ENCODE measurements at places on chromosomes 13 and 19.

DNA sequence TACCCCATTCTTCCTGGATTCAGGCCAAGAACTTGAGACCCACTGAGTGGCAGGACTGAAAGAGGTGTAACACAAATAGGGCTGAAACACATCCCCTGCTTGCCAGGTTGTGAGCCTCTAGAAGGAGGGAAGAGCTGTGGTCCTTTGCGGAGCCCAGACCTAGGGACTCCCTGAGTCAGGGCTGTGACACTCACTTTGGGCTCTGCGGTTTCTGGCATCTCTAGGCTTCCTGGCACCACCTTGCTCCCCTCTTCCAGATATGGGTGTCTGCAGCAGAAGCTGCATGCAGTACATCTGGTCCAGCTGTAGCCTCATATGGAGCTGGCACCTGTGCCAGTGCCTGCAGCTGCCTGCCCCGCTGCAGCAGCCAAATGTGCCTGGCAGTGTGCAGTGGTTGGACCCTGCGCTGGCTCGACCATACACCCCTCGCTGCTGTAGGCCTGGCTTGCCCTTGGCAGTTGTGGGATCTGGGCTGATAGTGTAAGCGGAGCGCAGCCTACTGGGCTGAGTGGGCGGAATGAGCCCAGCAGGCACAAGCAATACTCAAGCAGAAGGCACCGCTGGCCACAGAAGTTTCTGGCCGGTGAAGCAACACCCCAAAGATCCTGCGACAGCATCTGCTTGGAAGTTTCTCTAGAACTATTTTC lies 290.4 kb downstream of the SLITRK6 start:
- DNase-seq = no peak

DNA sequence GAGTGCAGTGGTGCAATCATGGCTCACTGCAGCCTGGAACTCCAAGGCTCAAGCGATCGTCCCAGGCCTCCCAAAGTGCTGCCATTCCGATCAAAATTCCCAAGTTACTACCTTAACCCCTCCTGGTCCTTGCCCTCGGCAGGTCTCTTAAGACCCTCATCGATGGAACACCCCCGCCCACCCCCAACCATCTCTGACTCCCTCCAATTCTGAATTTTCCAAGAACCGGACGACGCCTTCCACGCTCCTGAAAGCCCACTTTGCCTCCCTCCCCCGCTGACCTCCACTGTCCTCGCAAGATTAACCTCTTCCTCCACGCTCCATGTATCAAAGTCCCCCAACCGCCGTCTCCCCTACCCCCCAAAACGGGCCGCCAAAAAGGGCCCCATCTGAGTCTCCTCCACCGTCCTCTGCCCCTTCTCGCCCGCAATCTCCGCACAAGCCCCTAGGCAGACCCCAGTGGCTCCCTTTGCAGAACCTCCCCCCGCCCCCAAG lies 539 bp downstream of the DAPK3 start:
- DNase-seq = no peak

DNA sequence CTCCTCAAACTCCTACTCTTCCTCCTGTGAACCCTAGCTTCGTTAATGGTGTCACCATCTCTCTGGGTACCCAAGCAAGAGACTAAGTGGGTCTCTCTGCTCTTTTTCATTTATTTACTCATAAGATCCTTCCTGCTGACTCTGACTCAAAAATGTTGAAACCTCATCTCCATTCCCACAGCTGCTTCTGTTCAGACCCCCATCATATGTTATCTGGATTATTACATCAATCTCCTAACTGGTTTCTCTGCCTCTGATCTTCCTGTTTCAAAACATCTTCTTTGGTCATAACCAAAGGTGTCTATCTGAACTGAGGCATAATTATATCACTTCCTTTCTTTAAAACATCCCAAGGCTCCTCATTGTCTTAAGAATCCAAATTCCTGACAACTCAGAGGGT lies 2.0 kb upstream of the MEDAG start:
- DNase-seq = no peak

DNA sequence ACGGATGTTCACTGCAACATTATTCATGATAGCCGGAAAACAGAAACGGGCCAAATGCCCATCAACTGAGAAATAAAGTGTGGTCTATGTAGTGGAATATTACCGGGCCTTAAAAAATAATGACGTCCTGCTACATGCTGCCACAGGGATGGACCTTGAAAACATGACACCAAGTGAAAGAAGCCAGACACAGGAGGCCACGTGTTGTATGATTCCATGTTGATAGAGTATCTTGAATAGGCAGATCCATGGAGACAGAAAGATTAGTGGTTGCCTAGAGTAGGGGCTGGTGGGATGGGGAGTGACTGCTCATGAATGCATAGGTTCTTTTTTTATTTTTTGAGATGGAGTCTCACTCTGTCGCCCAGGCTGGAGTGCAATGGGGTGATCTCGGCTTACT lies 3.7 kb downstream of the AP2A1 start:
- no peak for DNase-seq

- no peak for DNase-seq
Observed at GRCh38 chr13:112229445-112229844, 146.7 kb upstream of the SPACA7 start.

- peak; percentile 47 for DNase-seq
Observed at GRCh38 chr19:47315125-47315821, 5.6 kb downstream of the C5AR1 start.

GRCh38 chr19:6095760-6096159 lies 14.5 kb downstream of the RFX2 start:
- DNase-seq = no peak

DNA sequence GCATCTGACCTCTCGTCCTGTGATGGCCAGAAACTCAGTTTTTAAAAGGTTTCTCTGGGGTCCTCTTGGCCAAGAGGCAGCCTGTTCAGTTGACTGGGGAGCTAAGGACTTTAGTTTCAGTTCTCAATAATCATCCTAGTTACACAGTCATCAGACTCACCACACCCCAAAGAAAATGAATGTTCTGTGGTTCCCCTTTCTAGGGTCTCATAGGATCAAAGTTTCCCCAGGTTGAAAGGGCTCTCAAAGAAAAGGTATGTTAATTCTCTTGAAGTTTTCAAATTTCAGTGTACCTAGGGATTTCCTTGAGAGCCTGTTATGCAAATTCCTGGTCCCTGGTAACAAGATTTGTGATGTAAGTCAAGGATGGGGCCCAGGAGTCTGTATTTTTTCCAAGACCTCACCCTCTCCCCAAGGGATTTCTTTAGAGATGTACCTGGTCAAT lies 94.9 kb downstream of the FAM216B start:
- DNase-seq = no peak

- no peak for DNase-seq
Observed at GRCh38 chr13:62305756-62306155, 890.1 kb upstream of the PCDH20 start.

GRCh38 chr19:33634361-33635091 lies 12.8 kb downstream of the CHST8 start:
- DNase-seq = no peak

- DNase-seq = no peak
Observed at GRCh38 chr13:98959291-98959690, 18.6 kb downstream of the DOCK9 start.

GRCh38 chr13:27295096-27295495 lies 24.5 kb downstream of the RASL11A start:
- DNase-seq = no peak

DNA sequence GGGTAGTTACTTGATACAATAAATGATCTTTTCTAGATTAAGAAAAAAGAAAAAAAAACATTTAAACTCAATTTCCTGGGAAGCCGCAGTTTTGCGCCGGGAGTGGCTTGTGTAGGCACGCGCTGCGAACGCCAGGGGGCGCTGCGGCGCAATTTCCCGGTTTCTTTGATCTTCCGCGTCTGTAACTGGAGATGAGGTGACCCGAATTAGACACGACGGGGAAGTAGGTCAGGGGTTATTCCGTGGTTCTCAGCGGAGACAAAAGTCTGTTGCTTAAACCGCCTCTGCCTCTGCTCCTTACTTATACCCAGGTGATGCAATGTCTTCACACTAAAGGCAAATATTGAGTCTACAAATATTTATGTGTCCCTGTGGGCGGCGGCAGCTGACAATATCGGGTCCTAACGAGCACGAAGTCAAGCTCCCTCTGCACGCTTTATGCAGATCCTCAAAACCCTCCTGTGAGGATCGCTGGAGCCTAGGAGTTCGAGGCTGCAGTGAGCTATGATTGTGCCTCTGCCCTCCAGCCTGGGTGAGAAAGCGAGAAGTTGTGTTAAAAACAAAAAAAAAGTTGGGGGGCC lies 15.2 kb downstream of the STXBP2 start:
- DNase-seq = peak; percentile 34

DNA sequence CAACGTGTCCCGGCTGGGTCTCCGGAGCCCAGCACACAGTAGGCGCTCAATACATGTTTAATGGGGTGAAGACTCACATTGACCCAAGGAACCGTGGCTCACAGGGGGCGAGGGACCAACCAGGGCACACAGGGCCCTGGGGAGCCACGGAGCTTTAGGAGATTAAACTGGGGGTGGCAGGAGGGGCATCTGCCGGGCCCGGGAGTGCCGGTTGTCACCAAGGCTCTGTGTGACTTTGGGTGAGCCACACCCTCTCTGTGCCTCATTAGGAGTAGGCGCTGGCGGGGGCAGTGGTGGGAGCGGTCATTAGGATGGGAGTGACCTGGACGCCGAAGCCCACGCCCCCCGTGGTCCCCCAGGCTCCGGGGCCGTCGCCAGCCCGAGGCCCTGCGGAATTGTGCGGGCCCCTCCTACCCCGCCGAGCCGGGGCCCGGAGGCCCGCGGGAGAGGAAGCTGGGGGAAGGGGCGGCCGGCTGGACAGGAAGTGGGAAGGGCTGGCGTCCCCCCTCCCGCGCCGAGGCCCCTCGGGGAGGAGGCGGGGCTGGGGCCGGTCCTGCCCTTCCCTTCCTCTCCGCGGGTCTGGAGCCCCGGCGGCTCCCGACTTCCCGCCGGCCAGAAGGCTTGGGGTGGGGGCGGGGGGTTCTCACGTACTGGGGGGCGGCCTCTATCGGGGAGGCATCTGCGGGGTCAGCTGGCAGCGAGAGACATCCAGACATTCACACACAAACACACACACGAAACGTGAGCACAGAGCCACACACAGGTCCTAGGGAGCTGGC lies 1.8 kb upstream of the SSBP4 start:
- DNase-seq = peak; percentile 66

- DNase-seq = no peak
Observed at GRCh38 chr19:10237702-10238101, 6.6 kb upstream of the S1PR2 start.

DNA sequence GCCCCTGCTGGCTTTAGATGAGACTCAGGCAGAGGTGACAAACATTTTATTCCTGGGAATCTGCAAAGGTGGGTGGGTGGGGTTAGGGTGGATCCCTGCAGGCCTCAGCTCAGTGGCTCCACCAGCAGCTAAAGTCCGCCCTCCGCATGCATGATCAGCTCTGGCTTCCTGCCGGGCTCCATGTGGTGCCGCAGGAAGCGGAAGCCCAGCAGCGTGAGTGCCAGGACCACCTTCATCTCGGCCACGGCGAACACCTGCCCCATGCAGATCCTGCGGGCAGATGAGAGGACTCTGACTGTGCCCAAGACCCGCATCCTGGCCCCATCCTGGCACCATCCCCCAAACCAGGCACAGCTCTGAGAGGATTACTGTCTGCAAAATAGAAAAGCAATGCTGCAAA lies 26.3 kb downstream of the CYP4F2 start:
- no peak for DNase-seq

- DNase-seq = no peak
Observed at GRCh38 chr19:50590191-50590590, 22.0 kb upstream of the LRRC4B start.

DNA sequence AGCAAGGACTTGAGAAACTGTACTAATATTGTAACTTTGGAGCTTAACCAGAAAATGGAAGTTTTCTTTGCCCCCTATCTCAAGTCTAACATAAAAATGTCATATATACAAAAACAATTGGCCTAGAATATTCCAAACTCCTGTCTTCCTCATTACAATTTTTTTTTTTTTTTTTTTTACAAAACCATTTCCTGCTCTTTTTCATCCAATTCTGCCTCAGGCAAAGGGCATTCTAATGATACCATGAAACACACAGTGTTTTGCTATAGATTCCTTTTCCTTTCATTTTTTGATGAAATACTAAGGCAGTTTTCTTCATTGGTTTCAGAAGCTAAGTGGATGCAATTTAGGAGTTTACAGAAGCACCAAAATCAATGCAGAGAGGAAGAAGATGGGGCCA lies 119.7 kb downstream of the LHFPL6 start:
- no peak for DNase-seq

- DNase-seq = peak; percentile 21
Observed at GRCh38 chr19:7926021-7926726, at the start of gene CTXN1. Gene CTXN1, minus strand, starts transcription at chr19:7926135. Its CDS starts 597 bp downstream, at chr19:7925538.

DNA sequence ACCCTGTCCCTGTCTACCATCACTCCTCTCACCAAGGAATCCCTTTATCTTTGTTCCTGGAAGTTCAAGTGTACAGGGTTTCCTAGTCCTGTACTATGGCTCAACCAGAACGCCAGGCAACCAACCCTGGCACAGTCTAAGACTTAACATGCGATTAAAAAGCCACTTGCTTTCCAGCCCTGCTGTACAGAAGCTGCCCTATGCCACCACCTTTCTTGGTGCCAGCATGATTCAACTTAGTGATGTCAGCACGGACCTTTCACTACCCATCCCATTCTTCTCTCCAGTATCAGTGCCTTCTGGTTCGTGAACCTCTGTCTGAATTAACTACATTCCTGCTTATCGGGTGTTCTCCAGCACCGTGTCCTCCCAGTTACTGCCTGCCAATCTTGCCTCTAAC lies 151.1 kb downstream of the KLF12 start:
- DNase-seq = no peak

DNA sequence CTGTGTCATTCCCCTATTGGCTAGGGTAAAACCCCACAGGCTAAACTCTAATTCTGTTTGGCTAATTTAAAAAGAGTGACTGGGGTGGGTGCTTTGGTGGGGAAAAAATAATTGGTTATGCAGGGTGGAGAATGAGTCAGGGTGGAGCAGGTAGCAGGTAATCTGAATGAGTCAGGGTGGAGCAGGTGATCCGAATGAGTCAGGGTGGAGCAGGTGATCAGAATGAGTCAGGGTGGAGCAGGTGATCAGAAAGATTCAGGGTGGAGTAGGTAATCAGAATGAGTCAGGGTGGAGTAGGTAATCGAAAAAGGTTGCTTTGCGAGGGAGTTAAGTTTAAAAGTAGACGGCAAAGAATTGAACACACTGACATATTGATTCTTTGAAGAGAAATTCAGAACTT lies 1218.8 kb upstream of the ATXN8OS start:
- no peak for DNase-seq

DNA sequence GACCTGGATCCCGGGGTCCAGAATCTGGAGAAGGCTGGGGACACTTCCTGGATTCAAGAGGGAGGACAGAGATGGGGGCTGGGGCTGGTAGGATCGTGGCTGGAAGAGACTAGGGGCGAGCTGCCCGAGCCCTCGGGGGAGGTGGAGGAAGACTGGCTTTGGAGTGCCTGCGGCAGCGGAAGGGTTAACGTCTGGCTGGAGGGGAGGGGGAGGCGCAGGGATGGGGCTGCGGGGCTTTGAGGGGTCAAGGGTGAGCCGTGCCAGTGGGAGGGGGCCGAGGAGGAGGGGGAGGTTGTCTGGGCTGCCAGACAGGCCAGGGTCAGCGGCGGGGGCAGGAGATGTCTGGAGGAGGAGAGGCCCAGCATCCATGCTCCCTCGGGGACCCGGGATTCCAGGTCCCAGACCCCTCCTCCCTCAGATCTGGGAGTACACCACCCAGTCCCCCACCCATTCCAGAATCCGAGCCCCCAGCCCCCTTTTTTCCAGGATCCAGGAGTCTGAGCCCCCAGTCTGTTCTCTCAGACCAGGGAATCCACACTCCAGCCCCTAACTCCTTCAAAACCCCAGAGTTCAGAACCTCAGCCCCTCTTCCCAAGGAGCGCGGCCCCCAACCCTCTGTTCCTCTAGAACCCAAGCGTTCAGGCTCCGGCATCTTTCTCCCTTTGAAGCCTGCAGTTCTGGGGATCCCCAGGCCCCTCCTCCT lies 3.2 kb upstream of the SPACA6 start:
- peak; percentile 49 for DNase-seq

GRCh38 chr19:13541554-13541953 lies 35.3 kb upstream of the CACNA1A start:
- DNase-seq = no peak

All from hypothalamus (tissue), 51 donors.